ENCODE measurements at places on chromosomes 11 and 22.

DNA sequence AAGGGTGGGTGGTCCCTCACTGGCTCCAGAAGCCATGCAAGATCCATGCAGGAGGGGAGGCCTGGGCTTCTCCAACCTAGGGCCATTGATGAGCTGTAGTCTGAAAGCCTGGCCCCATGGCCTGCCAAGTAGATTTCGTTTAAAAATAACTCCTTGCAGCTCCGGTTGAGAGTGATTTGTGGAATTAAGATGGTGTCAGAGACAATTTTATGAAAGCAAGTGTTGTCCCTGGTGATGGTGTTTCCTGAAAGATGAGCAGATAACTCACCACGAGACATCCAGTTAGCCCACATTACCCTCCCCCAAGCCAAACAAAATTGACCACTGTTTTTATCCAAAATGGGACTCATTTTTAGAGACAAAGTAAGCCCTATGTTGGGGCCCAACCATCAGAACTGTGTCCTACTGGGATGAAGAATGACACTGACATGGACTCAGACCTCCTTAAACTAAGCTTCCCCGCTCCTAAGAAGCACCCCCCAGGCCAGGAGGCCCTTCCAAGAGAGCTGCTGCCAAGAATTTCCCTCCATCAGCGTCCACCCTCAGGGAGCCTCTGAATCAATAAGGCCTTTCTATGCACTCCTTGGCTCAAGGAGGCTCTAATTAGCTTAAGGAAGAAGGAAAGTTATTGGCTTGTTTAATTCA is 174.2 kb upstream of the NCAM1 start:
- no peak for DNase-seq

GRCh38 chr22:46902998-46903916 is 140.8 kb downstream of the TBC1D22A start:
- no peak for DNase-seq

DNA sequence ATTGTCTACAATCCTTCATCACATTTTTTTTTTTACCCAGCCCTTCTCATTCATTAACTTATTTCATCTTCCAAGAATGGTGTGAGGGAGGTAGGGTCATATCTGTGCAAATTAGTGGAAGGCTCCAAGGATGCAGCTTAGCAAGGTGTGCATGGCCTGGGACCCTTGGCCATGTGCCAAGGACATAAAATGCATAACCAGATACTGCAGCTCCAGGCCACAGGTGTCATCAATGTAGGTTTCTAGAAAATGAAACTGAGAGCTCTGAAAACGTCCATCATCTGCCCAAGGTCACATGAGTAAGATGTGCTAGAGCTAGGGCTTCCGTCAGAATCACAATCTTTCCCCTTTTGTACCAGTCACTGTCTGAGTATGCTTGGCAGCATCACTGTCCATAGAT is 29.8 kb downstream of the ANKK1 start:
- no peak for DNase-seq

DNA sequence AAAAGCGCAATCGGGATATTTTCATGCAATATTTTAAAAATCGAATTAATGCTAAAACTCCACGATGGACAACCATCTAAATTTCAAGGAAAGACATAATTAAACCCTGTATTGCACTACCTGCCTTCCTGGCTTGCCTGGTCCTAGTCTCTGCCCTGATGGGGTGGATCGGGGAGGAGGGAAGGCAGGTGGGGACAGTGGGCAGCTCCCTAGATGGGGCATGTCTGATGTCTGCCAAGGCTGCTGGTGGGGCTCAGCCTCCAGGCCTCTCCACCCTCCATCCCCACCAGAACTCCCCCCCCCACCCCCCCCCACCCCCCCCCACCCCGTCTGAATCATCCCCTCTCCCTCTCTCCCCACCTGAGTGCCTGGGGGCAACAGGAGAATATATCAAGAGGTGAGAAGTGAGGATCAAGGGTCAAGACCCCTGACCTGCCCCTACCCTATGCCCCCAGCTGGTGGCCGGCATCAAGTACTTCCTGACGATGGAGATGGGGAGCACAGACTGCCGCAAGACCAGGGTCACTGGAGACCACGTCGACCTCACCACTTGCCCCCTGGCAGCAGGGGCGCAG is 650 bp downstream of the CST6 start:
- DNase-seq, result no peak

DNA sequence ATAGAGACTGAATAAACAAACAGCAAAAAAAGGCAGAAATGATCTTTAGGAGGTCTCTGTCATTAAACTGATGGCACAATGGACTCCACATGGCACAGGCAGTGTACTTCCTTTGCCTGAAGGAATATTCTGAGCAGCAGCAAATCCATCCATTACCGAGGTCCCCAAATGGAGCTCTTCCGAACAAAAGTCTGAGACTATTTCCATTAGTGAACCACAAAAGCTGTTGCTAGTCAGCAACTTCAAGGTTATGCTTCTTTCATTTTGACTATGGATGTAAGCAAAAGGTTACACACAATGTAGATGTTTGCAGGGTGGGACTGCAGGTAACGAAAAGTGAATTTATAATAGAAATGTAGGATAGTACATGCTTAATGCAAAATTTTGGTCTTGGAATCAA is 14.5 kb downstream of the NARS2 start:
- DNase-seq, result peak; percentile 33

- no peak for DNase-seq
These were observed 3.0 kb downstream of the SLC22A6 start for GRCh38 chr11:62981743-62982142.

- no peak for DNase-seq
These were observed 8.3 kb downstream of the NRXN2 start for GRCh38 chr11:64714666-64715065.

- DNase-seq, result peak; percentile 84
These were observed 3.2 kb downstream of the EHF start for GRCh38 chr11:34624069-34624468.

DNA sequence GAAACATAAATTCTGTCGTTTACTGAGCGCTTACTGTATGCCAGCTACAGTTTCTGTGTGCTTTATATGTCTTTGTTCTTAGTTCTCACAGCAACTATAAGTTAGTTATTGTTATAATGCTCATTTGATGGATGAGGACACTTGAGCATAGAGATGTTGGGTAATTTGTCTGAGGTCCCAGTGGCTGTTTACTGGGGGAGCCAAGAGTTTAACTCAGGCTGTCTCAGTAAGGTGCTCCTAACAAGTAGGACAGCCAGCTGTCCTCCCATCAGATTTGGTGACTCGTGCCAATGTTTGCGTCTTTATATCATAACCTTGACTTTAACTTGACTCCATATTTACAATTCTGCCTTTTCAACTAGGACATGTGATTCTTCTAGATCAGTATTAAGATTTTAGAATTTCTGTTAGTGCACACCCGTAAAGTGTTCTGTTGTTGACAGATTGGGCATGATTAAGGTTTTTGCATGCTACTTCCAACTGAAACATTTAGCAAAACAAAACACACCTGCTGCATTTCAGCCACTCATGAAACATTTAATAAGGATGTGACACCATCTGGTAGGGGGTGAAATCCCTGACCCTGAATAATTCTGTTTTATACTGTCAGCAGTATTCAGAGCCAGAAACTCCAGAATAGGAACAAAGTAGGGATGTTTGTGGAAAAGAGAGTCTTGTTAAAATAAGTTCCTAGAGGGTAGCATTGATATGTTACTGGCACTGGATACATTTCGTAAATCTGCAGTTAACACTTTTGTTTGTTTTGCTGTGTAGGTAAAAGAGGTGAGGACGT is 1.9 kb downstream of the REXO2 start:
- no peak for DNase-seq

GRCh38 chr22:46425016-46425415 is 89.5 kb downstream of the TRMU start:
- no peak for DNase-seq

GRCh38 chr11:16809886-16810668 is 71.6 kb downstream of the C11orf58 start:
- no peak for DNase-seq

- DNase-seq, result no peak
These were observed 41.1 kb downstream of the OSBPL5 start for GRCh38 chr11:3123761-3124733.

DNA sequence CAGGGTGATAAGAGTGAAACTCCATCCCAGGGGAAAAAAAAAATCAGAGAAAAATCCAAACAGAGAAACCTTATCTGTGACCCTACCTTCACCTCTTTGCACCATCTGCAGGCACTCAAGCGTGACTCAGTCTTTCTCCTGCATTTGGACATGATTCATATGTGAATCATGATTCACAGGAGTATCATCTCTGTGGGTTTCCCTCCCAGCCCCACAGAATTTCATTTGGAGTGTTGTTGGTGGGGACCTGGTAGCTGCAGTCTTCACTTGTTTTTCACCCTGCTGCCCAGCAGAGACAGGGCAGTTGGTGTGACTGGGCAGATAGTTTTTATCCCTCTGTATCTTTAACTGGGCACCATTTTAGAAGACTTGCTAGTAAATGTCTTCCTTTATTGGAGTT is 75.7 kb downstream of the DEPDC5 start:
- DNase-seq, result peak; percentile 24

GRCh38 chr11:8318536-8318935 is 54.9 kb upstream of the LMO1 start:
- DNase-seq, result no peak
